GM19239 (cell line): ENCODE measurements at places on chromosomes 12 and 14.
A peak's percentile ranks its signal among the peaks of the same experiment; 100 is the strongest.

- no peak for DNase-seq
Observed at GRCh38 chr14:35822501-35822900, 3.6 kb upstream of the BRMS1L start.

GRCh38 chr14:94117856-94118255, 7.3 kb downstream of the IFI27 start:
- no peak for DNase-seq

GRCh38 chr12:51874486-51874885, 13.4 kb upstream of the ANKRD33 start:
- DNase-seq, result no peak

DNA sequence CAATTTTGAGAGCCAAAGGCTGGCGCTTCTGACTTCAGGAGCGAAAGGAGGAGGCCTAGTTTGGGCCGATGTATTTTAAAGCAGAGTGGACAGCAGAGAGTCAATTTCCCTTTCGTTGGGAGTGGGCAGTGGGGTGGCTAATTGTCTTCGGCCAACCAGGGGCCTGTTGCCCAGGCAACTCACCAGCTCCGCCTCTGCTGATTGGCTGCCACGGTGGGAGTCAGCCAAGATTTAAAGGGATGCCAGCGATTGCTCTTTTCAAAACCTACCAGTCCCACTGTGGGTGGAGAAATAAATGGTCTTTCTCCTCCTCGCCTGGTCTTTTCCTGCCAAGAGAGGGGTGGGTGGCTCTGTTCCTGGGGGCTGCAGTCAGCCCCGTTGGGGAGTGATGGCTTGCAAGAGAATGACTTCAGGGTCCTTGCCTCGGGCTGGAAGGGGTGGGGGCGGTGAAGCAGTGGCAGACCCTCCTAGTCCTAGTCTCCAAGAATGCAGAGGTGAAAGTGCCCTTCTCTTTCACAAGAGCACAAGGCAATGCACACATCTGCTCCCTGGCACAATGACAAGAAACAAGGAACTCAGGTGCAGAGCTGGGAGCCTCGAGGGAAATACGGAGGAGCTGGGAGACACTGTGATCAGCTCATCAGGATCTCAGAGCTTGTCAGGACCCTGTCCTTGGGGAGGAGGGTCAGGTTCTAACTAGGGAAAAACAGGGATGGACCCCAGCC, 37.7 kb downstream of the RASAL1 start:
- DNase-seq, result no peak

DNA sequence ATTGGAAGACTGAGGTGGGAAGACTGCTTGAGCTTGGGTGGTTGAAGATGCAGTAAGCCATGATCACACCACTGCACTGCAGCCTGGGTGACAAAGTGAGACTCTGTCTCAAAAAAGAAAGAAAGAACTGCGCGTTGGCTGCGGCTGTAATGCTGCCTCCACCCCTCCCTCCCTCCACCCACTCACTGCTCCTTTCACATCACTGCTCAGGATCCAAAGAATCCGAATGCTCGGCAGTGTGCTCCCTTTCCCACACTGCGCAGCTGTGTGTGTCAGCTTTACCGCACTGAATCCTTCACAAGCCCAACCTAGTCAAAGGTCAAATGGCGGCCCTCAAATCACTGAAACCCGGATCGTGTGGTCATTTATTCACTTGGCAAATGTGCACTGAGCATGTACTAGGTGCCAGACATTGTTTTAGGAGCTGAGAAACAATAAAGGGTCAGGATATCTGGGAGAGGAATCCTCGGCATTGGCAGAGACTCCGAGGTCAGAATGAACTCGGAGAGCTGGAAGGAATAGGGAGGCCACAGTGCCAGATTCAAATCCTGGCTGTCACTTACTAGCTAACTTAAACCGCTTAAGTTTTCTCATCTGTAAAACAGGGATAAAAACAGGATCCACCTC, 11.5 kb upstream of the TDRD9 start:
- no peak for DNase-seq

GRCh38 chr12:25438638-25439037, 114.4 kb downstream of the LMNTD1 start:
- no peak for DNase-seq

DNA sequence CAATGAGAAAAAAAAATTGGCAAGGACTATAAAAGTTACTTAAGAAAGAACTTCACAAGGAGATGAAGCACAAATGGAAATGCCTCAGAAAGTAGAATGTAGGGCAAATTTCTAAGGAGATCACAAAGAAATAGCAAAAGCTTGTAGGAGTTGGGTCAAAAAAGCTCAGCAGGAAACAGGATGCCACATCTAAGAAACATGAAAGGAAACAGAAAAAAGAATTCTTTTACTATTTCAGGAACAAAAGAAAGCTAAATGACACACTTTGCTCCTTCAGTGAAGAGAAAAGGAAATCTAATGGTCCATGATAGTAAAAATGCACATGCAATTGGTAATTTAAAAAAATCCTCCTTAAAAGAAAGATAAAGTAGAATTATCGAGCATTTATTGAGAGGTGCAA, 452.1 kb upstream of the GARIN6 start:
- DNase-seq, result no peak

- DNase-seq, result no peak
Observed at GRCh38 chr12:88496891-88497371, 83.3 kb downstream of the KITLG start.

DNA sequence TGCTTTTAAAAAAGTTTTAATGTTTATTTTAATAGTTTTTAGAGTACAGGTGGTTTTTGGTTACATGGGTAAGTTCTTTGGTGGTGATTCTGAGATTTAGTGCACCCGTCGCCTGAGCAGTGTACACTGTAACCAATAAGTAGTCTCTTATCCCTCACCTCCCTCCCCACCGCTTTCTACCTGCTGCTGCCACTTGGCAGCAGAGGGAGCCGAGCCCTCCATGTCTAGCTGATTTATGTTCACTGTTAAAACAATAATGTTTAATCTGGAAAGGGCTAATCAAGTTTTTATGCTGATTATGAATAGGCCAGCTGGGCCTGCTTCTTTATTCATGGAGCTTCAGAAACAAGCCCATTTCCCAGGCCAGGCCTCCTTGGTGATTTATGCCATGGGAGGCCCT, 73.1 kb downstream of the ADCK1 start:
- no peak for DNase-seq

- DNase-seq, result no peak
Observed at GRCh38 chr14:80239631-80240030, 28.3 kb upstream of the DIO2 start.

DNA sequence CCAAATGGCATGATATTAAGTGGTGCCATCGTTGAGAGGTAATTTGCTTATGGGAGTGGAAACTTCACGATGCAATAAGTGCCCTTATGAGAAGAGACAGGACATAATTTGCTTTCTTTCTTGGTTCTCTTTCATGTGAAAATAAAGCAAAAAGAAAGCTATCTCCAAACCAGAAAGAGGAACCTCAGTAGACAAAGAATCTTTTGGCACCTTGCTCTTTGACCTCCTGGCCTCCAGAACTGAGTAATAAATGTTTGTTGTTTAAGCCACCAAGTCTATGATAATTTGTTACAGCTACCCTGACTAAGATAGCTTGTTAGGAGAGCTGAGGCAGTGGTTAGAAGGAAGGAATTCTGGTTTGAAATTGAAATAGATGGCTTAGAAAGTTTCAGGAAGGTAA, 39.6 kb downstream of the CCER1 start:
- no peak for DNase-seq

DNA sequence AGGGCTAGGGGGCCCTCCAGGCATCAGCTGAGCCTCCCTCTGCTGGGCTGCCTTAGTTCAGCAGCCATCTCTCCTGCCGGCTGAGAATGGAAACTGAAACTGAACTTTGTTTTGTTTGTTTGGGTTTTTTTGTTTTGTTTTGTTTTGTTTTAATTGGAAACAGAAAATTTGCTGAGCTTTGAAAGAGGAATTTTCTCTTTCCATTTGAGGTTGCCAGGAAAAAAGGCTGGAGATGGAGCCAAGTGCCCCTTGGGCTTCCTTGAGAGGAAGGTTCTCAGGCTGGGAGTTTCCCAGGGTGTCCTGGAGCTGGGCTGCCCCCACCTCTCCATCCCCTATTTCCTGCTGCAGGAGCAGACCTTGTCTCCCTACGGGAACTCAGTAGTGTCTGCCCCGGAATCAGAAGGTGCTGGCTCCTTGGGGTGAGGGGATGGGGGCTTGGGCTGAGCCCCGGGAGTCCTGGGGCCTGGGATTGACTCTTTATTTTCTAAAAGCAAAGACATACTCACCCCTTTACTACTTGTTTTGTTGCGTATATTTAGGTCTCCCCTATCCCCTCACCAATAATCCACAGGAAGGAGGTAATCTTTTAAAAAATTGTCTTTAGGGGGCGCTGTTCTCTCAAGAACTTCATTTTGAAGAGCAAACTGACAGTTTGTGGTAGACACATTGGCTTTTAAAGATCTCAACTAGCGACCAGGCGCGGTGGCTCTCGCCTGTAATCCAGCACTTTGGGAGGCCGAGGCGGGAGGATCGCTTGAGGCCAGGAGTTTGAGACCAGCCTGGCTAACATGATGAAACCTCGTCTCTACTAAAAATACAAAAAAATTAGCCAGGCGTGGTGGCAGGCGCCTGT, 21.3 kb upstream of the OASL start:
- DNase-seq, result peak; percentile 68

DNA sequence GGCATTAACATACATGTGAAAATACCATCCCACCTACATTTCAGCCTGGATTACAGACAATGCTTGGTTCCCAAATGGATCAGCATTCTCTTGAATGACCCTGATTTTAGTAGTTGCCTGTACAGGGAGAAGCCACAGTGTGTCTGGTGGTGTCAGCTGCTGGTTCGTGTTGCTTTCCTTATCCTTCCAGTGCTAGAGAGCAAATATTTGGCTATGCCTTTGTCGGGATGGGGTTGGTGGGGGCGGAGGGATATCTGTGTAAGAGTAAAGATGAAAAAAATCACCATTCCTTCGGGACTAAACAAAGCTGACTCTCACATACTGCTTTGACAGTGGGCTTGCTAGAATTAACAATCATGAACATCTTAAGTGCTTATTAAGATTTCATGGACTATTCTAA, 96.0 kb downstream of the PTPRR start:
- no peak for DNase-seq

DNA sequence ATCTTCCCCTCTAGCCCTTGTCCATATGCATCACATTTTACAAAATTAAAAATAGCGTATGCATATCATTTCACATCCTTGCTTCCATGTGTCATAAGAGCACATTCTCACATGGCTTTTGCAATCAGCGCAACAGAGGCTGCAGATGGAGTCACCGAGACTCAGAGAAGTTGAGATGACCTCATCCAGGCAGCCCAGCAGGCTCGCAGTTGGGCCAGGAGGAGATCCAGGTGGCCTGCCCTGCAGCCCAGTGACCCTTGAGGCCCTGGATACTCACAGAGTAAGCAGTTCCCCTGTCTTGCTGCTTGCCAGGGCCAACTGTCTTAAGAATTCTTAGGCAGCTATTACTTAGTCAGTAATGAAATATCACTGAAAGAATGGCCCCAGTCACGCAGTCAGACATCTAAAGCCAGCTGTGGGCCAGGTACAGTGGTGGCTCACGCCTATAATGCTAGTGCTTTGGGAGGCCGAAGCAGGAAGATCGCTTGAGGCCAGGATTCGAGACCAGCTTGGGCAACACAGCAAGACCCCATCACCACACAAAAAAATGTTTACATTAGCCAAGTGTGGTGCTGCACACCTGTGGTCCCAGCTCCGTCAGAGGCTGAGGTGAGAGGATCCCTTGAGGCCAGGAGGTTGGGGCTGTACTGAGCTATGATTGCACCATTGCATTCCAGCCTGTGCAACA, 9.1 kb downstream of the CAMKK2 start:
- no peak for DNase-seq

DNA sequence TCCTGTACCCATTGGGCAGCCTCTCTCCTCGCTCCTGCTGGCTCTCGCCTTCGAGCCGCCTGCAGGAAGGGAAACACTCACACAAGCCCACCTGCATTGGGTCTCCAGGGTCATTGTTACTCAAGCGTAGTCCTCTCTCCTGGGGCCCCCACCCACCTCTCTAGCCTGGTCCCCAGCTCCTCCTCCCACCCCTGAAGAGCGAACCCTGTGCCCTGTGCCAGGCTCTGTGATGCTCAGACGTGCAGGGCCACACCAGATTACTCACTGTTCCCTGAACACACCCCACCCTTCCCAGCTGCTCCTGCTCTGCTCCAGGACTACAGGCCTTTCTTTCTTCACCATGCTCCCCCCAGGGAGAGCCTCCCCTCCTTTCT, 88.1 kb downstream of the NINJ2 start:
- DNase-seq, result no peak

GRCh38 chr14:59107819-59108218, 80.6 kb upstream of the DAAM1 start:
- no peak for DNase-seq

GRCh38 chr12:92908108-92908507, 21.0 kb downstream of the EEA1 start:
- no peak for DNase-seq

DNA sequence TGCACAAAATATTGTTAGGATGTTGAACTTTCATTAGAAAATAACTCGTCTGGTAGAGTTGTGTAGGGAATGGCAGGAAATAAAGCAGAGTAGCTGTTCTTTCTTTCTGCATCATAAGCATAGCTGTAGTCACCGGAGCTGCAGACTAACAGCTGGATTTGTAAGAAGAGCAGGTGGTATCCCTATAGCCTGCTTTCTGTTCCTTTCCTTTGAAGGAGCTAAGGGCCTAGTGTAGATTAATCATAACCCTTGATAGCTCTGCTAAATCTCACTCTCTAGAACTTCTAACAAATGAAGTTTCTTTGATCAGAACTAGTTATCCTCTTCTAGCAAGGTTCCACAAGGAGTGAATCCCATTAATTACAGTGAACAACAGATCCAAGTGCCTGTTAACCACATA, 3.5 kb downstream of the LMO3 start:
- no peak for DNase-seq

DNA sequence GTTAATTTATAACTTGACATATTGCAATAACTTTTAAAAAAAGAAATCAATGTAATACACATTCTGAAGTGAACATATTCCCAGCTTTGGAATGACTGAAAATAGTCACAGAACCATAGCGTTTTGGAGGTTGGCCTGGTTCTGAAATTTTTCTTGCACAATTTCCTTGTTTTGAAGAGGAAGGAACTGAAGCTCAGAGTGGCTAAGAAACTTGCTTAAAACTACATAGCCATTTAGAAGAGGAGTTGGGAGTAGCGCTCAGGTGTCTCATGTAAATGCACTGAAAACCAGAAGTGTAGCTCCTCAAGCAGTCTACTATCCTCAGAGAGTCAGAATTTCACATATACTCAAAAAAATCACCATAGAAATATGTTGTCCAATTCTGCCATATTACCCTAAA, 41.2 kb downstream of the SLC38A1 start:
- no peak for DNase-seq

GRCh38 chr12:85955127-85955526, 81.0 kb downstream of the NTS start:
- DNase-seq, result no peak

DNA sequence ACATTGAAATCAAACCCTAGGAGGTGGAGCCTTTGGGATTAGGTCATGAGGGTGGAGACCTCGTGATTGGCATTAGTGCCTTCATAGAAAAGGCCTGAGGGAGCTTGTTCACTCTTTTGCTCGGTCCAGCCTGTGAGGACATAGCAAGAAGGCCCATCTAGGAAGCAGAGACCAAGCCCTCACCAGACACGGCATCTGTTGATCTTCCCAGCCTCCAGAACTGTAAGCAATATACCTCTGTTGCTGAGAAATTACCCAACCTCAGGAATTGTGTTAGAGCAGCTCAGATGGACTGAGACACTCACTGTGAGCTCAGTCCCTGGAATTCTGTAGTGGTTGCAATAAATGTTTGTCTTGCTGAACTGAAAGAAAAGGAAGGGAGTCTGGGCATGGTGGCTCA, 116.2 kb upstream of the MAP1LC3B2 start:
- DNase-seq, result no peak

GRCh38 chr12:18421867-18422266, 160.5 kb downstream of the PIK3C2G start:
- no peak for DNase-seq

GRCh38 chr14:36570065-36570464, 12.3 kb downstream of the NKX2-8 start:
- no peak for DNase-seq
